ENCODE measurements at places on chromosomes 4 and X. TPM values are rescaled to one million over a fixed set of nuclear protein-coding genes. Genes with fewer than 3 reads are reported as not detected.

- DNase-seq: no peak
Observed at GRCh38 chr4:3870567-3870962, 104.4 kb downstream of the ADRA2C start.

- DNase-seq: no peak
Observed at GRCh38 chrX:39874202-39874816, 223.4 kb downstream of the BCOR start.

GRCh38 chrX:48890296-48890925 is 7.2 kb downstream of the TIMM17B start:
- no peak for DNase-seq

The SULT1E1 gene
- total RNA-seq: not detected

DNA sequence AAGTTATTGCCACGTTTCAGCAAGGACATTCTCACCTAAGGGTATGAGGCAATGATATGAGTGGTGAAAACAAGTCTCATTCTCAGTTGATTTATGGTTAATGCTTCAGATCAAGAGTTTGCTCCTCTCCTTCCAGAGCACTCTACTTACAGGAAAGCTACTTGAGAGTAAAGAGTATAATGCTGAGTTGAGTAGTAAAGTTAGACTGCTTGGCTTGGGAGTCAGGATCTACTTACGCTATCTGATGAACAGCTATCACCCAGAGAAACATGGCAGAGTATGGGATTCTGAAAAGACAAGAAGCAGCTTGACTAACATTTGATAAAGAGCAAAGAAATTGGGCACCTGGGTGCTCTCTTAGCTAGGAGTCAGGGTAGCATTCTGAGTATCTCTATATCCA is 211.8 kb downstream of the GLUD2 start:
- DNase-seq: no peak

DNA sequence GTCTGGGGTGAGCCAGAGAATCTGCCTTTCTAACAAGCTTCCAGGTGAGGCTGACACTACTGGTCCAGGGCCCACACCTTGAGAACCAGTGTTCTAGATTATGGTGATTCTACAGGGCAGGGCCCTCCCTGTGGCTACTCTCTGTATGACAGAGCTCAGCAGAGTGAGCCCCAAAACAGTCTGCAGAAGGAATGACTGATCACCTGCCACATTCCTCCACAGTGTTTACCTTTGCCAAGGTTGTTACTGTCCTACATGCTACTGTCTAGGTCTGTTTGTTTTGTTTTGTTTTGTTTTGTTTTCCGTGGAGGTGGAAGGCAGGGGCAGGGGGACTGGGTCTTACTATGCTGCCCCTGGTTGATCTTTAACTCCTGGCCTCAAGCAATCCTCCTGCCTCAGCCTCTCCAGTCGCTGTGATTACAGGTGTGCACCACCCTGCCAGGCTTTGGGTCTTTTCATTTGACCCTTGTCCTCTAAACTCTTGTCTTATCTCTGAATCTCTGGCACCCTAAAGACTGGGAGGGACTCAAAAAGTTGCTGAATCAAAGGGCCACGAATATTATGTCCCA is 45.1 kb downstream of the MAP7D2 start:
- no peak for DNase-seq

DNA sequence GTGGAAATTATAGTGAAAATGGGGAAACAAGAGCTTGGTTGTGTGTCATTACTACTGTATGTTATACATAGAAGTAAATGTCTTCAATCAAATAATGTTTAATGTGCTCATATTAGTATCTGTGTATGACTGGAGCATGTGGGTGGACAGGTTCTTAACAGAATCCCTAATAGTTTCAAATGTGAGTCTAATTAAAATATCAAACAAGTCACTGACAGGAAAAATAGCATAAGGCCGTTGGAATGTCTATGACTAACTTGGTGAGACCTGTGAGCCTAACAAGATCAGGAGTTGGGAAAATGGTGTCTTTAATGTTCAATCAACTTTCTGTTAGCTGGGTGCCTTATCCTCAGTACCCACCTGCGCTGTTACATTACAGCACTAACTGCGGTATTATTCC is 6.2 kb upstream of the CXCL3 start:
- no peak for DNase-seq

The SEPTIN11 gene
- 25.0 TPM for total RNA-seq

- DNase-seq: no peak
Observed at GRCh38 chr4:187663076-187663475, 332.5 kb upstream of the ZFP42 start.
